ENCODE measurements at places on chromosomes 6 and 20. TPM values are rescaled to one million over a fixed set of nuclear protein-coding genes. Genes with fewer than 3 reads are reported as not detected.

KHDC1L gene
- total RNA-seq: not detected

MAFB gene
- total RNA-seq: 23.5 TPM

OPRL1 gene
- total RNA-seq: 0.12 TPM

TRIM15 gene
- total RNA-seq: not detected

SNAI1 gene
- 9.0 TPM for total RNA-seq

CST2 gene
- not detected for total RNA-seq

TCF15 gene
- not detected for total RNA-seq

STMND1 gene
- total RNA-seq: not detected

PTPN1 gene
- 19.6 TPM for total RNA-seq

AGER gene
- total RNA-seq: 8.1 TPM

NFATC2 gene
- 5.1 TPM for total RNA-seq

SNAP25 gene
- total RNA-seq: 11.3 TPM

DACT2 gene
- not detected for total RNA-seq

LPIN3 gene
- 21.6 TPM for total RNA-seq

SLC12A5 gene
- 1.1 TPM for total RNA-seq

WFDC12 gene
- not detected for total RNA-seq

FAM83D gene
- total RNA-seq: 0.18 TPM

SLA2 gene
- 0.23 TPM for total RNA-seq

ADAM33 gene
- total RNA-seq: 26.1 TPM

ZC2HC1B gene
- total RNA-seq: 0.50 TPM

RNF144B gene
- total RNA-seq: 10.7 TPM

LEMD2 gene
- 65.0 TPM for total RNA-seq
